ENCODE measurements at places on chromosomes 2 and 18.

- no peaks in the 10 kb centered on the region for H3K27me3 ChIP-seq
- no peaks in the 10 kb centered on the region for H3K36me3 ChIP-seq
- H3K4me1 ChIP-seq: peaks cover 32% of the 10 kb centered on the region
- H3K27ac ChIP-seq: no peak overlapping the region
- H3K4me3 ChIP-seq: no peak overlapping the region
These were observed 31.3 kb downstream of the ITGA6 start for GRCh38 chr2:172458561-172459124.

DNA sequence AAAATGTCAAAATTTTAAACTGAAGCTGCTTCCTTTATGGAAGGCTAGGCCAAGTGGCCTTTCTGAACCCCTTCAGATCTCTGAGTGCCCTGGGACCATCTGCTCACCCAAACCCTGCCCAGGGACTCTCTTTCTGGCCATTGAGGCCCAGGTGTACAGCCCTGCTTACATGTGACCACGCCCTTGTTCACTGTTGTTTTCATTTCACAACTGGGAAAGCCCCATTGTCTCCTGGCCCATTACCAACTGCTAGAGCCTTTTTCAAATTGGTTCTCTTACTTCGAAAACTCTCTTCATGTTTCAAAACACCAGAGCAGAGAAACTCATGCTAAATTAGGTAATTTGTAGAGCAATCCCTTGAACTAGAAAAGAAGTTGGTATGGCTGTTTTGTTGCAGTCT is 219.5 kb upstream of the TANK start:
- no peak for DNase-seq
- H3K4me3 ChIP-seq: no peak overlapping the region
- no peaks in the 10 kb centered on the region for H3K36me3 ChIP-seq
- H3K27ac ChIP-seq: no peak overlapping the region

GRCh38 chr2:26394694-26395093 is 7.0 kb upstream of the DRC1 start:
- no peak overlapping the region for H3K27ac ChIP-seq
- H3K36me3 ChIP-seq: no peaks in the 10 kb centered on the region
- no peak overlapping the region for H3K4me3 ChIP-seq
- DNase-seq: no peak
- H3K27me3 ChIP-seq: no peaks in the 10 kb centered on the region

- H3K36me3 ChIP-seq: no peaks in the 10 kb centered on the region
- no peak for DNase-seq
- H3K27me3 ChIP-seq: no peaks in the 10 kb centered on the region
- no peak overlapping the region for H3K4me3 ChIP-seq
- no peak overlapping the region for H3K27ac ChIP-seq
These were observed 86.9 kb upstream of the ZC3H15 start for GRCh38 chr2:186399082-186399644.

DNA sequence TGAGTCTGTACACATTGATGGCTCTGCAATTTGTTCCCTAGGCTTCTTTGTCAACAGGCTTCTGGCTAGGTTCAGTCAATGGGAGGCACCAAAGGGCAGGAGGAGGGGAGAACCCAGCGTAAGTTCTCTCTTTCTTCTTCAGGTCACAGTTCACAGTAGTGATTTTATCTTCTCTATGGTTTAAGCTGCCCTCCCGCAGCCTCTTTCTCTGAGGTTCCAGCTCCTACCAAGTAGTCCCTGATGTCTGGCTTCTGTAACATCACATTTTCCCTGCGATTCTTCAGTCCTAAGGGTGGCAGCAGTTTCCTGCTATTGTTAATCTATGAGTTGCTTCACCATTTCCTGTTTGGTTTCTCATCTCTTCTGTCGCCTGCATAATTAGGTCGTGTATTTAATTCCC is 107.4 kb downstream of the CPO start:
- H3K4me1 ChIP-seq: no peaks in the 10 kb centered on the region
- H3K27me3 ChIP-seq: no peaks in the 10 kb centered on the region
- no peak overlapping the region for H3K27ac ChIP-seq
- no peaks in the 10 kb centered on the region for H3K36me3 ChIP-seq

All from gastrocnemius medialis (tissue), 4 donors.